ENCODE measurements at places on chromosomes 12 and 14.

DNA sequence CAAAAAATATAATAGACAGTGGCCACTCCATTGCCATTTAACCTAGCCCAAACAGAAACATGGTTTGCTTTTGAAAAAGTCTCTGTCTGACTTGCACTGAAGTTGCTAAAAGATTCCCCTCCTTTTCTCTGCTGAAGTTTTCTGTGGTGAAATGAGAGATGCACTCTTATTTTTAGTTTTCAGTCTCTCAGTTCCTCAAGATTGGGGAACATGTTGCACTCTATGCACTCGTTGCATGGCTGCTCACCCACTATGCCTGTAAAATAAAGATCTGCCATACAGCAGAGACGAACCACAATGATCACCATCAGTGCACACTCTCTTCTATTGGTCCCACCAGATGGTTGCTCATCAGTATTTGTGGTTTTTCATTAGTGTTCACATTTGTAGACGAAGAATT lies 13.1 kb upstream of the DAAM1 start:
- DNase-seq: no peak

DNA sequence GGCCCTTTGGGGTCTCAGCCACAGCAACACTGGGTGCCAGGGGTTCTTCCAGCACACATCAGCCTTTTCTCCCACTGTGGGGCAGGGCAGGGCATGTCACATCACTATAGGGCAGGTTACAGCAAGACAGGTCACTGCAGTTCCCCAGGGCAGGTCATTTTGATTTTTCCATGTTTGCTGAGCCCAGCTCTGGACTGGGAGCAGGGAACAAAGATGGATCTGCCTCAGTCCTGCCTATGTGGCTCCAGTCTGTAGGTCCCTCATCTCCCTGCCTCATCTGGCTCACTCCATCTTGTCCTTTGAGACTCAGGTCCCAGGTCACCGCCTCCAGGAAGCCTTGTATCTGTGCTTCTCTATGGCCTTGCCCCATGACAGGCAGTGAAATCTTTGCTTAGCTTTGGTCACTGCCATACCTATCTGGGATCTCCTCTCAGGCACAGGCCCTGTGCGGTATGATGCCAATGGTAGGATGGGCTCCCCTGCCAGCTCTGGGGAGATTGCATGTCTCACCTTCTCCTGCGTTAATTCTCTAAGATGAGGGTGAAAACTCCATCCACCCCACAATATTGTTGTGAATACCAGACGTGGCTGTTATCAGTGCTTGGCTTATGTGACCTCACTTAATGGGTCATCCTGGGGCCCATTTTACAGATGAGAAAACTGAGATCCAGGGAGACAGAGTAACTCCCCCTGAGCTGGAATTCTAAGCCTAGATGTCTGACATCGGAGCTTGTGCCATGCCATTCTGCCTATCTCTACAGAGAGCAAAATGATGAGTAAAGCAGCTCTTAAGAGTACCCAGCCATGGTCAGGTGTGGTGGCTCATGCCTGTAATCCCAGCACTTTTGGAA lies 1.5 kb downstream of the SERPINA6 start:
- no peak for DNase-seq

GRCh38 chr14:75418850-75419768 lies 8.7 kb upstream of the JDP2 start:
- no peak for DNase-seq

GRCh38 chr12:26948309-26948708 lies 10.0 kb downstream of the FGFR1OP2 start:
- DNase-seq: no peak

DNA sequence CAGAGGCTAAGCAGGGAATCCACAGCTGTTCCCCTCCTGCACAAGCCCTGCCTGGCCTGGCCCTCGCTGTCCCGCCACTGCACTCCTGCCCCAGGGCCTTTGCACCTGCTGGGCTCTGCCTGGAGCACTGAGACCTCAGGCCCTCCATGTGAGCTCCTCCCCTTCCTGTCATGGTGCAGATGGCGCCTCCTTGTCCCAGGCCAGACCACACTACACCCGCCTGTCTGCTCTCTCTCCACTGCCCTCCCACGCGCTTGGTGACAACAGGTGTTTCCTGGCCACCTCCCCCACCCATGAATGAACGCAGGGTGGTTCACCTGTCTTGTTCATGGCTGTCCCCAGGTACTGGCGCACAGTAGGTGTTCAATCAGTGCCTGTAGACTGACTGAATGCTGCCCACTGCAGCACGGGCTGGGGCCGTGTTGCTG lies 82.9 kb downstream of the NCOR2 start:
- no peak for DNase-seq

All from naive thymus-derived CD8-positive, alpha-beta T cell (primary cell).